ENCODE measurements at places on chromosomes 7 and 10. TPM values are rescaled to one million over a fixed set of nuclear protein-coding genes. Genes with fewer than 3 reads are reported as not detected.

DNA sequence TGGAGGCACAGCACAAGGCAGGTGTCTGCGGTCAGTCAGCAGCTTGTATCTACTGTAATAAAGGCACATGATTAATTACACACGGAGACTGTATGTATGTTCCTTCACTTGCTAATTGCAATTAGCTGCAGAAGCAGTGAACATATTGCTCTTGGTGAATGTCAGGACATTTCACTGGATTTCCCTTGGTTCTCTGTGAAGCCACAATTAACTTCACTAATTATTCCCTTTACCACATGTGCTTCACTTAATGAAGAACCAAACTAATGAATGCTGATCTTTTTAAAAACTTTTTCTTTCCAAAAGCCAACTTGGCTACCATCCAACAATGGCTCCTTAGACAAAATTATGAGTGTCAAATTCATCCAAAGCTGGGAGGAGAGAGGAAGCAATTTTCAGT is 290.7 kb downstream of the ADRA2A start:
- no peak for DNase-seq

DNA sequence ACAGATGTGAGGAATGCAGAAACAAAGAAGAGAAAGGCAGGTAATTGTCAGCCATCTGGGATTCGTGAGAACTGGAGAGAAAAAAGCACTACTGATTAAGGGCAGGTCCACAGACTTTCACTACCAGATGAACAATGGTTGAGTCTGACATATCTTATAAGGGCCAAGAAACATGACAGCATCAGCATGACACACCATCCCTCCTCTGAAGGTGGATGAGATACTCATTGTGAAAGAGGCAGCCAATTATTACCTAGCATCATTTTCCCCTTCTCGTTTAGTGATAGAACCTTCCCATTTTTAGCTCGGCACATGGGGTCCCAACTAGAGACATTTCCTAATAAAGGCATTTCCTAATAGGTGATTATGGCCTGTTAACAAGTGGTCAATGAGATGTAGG is 19.2 kb upstream of the MET start:
- DNase-seq: no peak

DNA sequence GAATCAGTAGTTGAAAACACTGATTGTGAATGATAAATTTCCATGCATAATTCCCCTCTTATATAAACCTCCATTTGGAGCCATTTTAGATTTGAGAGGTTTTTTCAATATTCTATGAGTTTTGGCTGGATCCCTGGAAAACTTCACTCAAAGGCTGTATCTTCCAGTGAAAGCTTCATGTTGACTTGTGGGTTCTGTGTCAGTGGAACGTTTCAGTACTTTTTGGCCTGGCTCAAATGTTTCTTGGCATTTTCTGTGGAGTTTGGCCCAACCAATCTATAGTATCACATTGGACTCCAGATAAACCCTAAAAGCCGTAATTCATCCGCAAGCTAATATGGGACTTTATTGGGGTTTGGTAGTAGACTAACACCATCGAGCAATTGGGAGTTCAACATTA is 172.6 kb upstream of the PRPS1L1 start:
- DNase-seq: no peak

GRCh38 chr10:104368381-104368780 is 14.7 kb downstream of the CFAP58 start:
- DNase-seq: no peak

- DNase-seq: no peak
Measured at GRCh38 chr7:138919216-138919615, 62.0 kb downstream of the KIAA1549 start.

- DNase-seq: peak; percentile 67
Measured at GRCh38 chr10:110774069-110775019, 97.4 kb upstream of the PDCD4 start.

- DNase-seq: no peak
Measured at GRCh38 chr10:29471544-29471859, 163.3 kb downstream of the SVIL start.

GRCh38 chr7:105346593-105347322 is 42.0 kb downstream of the SRPK2 start:
- no peak for DNase-seq

GRCh38 chr7:22147868-22148267 is 202.2 kb upstream of the CDCA7L start:
- no peak for DNase-seq

- DNase-seq: peak; percentile 39
Measured at GRCh38 chr10:79345241-79346011, 1.8 kb upstream of the PPIF start.

- DNase-seq: no peak
Measured at GRCh38 chr7:78124216-78124615, 325.6 kb downstream of the PHTF2 start.

DNA sequence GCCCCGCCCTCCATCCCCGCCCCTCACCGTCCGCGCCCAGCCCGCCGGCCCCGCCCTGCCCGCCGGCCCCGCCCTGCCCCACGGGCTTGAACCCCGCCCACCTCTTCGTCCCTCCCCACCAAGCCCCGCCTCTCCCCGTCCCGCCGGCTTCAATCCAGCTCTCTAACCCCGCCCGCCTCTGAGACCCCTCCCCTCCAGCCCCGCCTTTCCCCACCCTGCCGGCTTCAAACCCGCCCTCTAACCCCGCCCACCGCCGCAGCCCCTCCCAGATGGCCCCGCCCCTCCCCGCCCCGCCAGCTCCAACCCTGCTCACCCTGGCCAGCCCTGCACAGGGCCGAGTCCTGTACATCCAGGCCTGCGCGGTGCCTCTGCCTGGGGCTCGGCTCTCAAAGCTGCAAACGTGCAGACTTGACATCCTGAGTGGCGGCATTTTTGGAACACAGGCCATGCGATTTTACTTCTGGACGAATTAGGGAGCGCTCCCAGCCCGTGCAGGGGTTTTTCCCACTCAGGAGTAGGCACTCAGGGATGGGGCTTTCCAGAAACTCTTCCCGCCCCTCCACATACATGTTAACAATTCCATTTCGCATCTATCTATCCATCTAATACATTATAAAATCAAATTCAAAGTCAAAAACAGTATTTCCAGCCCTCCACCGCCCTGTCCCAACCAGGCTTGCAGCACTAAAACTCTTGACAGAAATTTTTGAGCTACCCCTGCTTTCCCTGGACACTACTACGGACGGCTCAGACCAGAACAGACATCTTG is 477 bp upstream of the NMT2 start:
- DNase-seq: peak; percentile 98

- DNase-seq: no peak
Measured at GRCh38 chr7:90869335-90869734, 273.2 kb downstream of the CDK14 start.

- DNase-seq: no peak
Measured at GRCh38 chr7:25369786-25370185, 141.5 kb upstream of the NPVF start.

DNA sequence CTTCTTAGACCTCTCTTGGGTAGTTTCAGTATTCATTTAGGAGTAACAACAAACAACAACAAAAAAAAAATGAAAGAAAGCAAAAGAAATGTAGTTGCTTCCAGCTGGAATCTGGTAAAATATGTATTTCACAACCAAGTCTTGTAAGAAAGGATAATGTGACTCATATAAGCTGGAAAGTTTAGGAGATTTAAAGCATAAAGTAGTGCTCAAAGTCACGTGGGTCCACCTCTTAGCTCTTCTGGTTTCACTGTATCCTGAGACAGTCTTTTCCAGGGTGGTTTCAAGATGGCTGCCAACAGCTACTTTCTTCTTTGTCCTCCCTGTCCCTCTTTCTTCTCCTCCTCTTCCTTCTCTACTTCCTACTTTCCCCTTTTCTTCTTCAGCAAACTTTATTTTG is 69.5 kb upstream of the CDK13 start:
- no peak for DNase-seq

GRCh38 chr7:151245360-151246101 is 3.0 kb downstream of the SMARCD3 start:
- no peak for DNase-seq

DNA sequence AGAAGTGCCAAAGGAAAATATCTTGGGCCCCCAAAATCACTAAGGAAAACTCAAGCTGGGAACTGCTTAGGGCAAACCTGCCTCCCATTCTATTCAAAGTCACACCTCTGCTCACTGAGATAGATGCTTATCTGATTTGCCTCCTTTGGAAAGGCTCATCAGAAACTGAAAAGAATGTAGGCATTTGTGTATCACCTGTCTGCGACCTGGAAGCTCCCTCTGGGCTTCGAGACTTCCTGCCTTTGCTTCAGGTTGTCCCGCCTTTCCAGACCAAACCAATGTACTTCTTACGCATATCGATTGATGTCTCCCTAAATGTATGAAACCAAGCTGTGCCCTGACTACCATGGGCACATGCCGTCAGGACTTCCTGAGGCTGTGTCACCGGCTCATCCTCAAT is 14.5 kb upstream of the LRRC72 start:
- DNase-seq: no peak

DNA sequence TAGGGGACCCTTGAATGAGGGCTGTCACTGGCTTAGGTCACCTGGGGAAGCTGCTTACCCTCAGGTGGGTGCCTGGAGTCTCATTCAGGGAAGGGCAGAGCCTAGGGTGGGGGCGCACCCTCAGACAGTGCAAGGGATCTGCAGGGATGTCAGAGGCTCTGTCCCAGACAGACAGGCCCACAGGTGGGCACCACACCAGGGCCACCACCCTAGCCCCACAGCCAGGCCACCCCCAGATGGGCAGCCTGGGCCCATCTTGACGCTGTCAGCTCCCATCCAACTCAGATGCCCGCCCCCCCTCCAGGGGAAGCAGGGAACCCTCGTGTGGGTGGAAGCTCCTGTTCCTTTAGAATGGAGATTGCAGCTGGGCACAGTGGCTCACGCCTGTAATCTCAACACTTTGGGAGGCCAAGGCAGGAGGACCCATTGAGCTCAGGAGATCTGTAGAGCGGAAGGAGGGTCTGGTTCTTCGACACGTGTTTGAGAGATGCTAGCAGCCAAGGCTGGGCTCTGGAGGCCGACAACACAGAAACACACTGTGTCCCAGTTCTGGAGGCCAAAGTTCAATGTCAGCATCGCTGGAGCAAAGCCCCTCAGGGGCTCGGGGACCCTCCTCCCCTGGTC is 58.5 kb upstream of the DNAJB6 start:
- no peak for DNase-seq

DNA sequence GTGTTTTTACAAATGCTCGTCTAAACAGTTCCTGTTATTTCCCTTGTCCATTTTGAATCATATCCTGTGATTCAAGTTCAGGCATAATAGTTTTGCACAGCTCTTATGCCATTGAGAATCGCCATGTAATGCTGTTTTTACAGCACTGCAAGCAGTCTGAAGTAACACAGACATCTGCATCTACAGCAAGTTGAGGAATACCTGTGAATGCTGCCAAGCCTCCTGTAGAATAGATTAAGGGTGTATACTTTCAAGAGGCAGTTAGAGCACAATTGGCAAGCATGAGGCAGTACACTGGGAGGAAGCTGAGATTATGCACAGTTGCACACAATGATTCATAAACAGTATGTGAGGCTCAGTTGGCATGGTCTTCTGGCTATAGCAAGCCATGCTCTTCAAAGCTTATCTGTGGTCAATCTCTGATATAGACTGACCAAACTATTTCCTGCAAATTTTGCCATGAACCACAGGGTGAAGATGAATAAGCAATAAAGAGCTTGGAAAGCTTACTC is 121.9 kb upstream of the AKR1E2 start:
- peak; percentile 55 for DNase-seq

DNA sequence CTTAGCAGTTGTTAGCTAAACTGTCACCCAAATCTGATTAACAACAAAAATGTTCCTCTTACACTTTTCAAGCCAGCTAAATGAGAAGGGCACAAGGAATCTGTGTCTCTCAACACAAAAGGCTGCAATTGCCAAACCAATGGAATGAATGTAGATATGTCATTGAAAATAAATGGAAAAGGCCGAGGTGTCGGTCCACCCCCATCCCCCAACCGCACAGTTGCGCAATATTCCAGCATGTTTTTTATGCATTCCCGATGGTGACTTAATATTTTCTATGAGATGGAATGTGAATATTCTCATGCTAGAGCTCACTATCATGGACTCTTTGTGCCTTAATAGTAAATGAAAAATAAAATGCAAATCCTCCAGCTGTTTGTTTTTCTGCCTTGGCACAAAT is 181.6 kb upstream of the LRGUK start:
- DNase-seq: no peak

GRCh38 chr10:100707261-100707848 is 38.0 kb upstream of the PAX2 start:
- no peak for DNase-seq

DNA sequence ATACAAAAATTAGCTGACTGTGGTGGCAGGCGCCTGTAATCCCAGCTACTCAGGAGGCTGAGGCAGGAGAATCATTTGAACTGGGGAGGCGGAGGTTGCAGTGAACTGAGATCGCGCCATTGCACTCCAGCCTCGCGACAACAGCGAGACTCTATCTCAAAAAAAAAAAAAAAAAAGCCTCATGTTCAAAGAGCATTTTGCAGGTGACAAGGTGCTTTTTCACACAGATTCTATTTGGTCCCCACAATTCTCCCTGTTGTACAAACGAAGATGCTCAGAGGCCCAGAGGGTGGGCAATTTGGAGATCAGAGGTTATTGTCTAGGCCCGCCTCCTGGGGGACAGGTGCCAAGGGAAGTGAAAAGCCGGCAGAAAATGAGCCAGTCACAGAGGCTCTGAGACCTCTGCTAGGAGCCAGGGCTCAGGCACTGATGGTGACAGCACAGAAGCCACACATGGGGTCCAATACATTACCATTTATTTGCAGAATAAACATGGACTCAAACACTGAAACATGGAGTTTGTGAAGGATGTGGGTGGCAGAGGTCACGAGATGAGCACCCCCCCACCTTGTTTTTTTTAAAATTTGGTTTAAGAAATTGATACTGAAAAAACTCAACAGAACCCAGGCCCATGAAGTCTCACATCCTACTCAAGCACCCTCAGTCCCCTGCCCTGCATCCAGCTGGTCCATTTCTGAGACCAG is 882 bp upstream of the GAL3ST4 start:
- DNase-seq: no peak

DNA sequence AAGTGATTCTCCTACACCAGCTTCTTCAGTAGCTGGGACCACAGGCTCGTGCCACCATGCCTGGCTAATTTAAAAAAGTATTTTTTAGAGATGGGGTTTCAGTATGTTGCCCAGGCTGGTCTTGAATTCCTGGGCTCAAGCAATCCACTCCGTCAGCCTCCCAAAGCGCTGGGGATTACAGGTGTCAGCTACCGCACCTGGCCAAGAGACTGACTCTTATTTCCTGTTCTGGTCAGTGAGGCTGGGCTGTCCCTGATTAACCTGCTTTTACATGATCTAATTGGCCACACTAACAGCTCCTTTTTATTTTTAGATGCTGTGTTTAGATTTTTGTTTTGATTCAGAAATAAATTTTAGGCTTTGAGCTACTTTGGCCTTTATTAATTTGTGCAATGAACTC is 203.9 kb downstream of the NXPH1 start:
- DNase-seq: no peak

- no peak for DNase-seq
Measured at GRCh38 chr10:127802531-127803095, 65.6 kb downstream of the FOXI2 start.

- DNase-seq: no peak
Measured at GRCh38 chr10:24502801-24503460, 220.8 kb downstream of the ARHGAP21 start.

The IL2RA gene
- 4.6 TPM for total RNA-seq

The RHOBTB1 gene
- total RNA-seq: 17.7 TPM

The ERLIN1 gene
- total RNA-seq: 41.8 TPM

The SLC39A12 gene
- not detected for total RNA-seq

The UTF1 gene
- not detected for total RNA-seq

The CCDC136 gene
- 1.8 TPM for total RNA-seq

The CALHM2 gene
- total RNA-seq: not detected

The PALD1 gene
- total RNA-seq: not detected

The EBF3 gene
- total RNA-seq: not detected

The TAC1 gene
- not detected for total RNA-seq

The CDK14 gene
- total RNA-seq: 20.8 TPM

The TMEM196 gene
- not detected for total RNA-seq

All from SJSA1 (cell line).